ENCODE measurements at places on chromosomes 3 and 15.

- no peak for DNase-seq
Measured at GRCh38 chr3:42696356-42697288, 6.0 kb downstream of the HHATL start.

GRCh38 chr3:184821034-184821433 is 9.1 kb downstream of the VPS8 start:
- DNase-seq = no peak

DNA sequence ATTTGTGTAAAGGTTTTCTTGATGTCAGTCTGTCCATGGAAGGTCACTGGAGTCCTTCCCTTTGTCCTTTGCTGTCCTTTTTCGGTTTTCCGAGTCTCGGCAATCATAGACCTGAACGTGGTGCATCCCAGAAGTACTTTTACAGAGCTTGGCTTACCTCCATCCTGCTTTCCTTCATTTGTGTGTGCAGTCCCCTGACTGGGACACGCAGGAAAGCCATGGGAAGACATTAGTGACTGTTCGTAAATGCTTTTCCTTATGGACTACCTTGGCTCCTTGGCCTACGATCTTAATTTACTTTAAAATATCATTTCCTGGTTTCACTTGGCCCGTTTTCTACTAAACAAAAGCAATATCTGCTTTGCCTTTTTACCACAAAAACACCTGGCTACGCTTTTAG is 328.4 kb upstream of the RARB start:
- DNase-seq = no peak

DNA sequence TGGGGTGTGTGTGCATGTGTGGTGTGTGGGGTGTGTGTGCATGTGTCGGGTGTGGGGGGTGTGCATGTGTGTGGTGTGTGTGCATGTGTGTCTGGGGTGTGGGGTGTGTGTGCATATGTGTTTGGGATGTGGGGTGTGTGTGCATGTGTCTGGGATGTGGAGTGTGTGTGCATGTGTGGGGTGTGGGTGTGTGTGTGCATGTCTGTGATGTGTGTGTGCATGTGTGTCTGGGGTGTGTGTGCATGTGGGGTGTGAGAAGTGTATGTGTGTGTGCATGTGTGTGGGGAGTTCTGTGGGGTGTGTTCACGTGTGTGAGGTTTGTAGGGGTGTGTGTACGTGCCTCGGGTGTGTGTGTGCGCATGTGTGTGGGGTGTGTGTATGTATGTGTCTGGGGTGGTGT is 6.7 kb upstream of the OCA2 start:
- no peak for DNase-seq

- DNase-seq = no peak
Measured at GRCh38 chr15:81947548-81947947, 98.3 kb downstream of the MEX3B start.

DNA sequence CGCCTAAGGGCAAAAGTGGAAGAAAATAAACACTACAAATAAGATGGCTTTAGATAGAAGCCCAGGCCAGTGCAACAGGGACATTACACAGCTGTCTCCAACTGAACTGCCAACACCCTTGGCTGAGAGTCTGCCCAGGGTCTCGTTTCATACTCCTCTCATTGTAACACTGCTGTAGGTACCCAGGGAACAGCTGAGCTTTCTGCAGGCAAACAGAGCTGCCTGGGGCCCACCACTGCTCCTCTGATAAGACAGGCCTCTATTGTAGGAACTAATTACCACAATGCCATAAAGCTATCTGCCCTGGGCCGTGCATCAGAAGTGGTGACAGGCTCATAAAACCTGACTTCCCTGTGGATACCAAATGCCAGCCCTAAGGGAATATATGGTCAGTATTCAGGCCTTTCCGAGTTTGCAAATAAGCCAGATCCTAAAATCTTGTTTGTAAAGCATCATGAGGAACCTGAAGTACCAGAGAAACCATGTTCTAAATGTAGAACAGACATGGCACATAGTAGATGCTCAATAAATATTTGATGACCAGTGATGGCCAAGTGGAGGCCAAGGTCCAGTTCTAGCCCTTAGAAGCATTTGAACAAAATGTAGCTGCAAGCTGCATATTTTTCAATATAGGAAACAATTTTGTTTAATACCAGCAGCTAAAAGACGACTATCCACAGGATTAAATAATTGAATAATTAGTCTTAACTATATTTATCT is 84.3 kb upstream of the NEO1 start:
- DNase-seq = no peak

- no peak for DNase-seq
Measured at GRCh38 chr3:110859336-110859735, 212.3 kb upstream of the NECTIN3 start.

DNA sequence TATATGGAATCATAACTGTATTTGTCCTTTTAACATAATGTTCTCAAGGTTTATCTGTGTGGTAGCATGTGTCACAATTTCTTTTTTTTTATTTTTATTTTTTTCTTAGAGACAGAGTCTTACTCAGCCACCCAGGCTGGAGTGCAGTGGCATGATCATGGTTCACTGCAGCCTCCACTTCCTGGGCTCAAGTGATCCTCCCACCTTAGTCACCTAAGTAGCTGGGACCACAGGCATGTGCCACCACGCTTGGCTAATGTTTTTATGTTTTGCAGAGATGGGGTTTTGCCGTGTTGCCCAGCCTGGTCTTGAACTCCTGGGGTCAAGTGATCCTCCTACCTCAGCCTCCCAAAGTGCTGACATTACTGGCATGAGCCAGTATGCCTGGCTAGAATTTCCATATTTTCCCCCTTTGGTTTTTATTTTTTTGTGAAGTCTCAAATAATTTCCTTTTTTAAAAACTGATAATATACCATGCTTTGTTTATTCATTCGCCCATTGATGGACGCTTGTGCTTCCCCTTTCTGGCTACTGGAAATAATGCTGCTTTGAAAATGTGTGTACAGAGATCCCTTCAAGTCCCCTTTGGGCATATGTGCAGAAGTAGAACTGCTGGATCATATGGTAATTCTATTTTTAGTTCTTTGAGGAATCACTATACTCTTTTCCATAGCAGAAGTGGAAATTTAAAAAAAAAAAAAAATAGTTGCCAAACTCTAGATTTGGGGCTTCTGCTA is 28.4 kb downstream of the TMEM40 start:
- DNase-seq = no peak

DNA sequence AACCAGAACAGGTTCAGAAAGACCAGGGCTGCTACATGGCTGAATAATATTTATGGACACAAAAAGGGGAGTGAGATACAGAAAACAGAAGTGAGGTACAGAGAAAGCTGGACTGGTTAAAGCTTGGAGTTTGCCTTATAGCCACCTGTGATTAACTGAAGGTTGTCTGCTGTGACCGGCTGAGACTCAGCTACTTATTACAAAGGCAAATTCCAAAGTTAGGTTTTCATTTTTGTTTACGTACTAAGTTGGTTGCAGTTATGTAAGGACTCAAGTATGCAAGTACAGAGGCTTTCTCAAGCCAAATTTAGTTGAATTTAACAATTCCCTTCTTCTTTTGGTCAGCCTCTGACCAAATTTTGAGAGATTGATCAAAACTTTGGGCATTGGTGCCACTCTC is 264.6 kb downstream of the THSD4 start:
- no peak for DNase-seq

- no peak for DNase-seq
Measured at GRCh38 chr3:172319595-172319994, 128.7 kb downstream of the GHSR start.

GRCh38 chr3:87575550-87575949 is 299.2 kb upstream of the POU1F1 start:
- DNase-seq = no peak

DNA sequence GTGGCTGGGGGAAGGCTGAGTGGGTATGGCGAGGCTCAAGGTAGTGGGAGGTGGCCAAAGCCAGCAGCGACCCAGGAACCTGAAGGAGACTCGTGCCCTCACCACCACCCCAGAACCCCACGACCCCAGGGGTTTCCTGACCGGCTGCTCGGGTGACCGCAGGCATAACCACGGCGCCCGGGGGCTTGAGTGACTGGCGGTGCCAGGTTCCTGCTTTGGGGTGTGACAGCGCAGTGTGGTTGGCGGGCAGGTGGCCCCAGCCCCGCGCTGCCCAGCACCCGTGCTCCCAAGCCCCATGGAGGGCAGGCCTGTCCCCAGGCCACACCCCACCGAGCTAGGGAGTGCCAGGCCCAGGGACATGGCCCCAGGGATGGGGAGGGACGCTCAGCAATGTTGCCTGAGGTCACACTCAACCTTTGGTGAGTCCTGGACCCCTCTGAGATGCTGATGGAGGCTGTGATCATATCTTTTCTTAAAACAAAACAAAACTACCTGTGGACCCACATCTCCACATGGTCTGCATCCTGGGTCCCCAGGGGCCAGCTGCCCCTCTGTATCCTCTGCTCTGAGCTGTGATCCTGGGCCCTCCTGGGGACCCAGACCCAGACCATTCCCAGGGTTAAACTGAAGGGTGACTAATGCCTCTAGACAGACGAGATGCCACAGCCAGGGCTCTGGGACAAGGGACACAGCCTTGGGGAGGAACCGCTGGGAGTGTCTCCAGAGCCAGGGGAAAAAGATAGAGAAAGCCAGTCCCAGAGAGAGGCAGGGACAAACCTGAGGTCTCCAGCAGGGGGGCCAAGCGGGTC is 13.0 kb downstream of the DNAJB8 start:
- no peak for DNase-seq

GRCh38 chr3:135228201-135228600 is 433.1 kb downstream of the EPHB1 start:
- DNase-seq = no peak

GRCh38 chr3:194141415-194142155 is 5.6 kb downstream of the HES1 start:
- DNase-seq = peak; percentile 45
